ENCODE measurements at places on chromosomes 3 and 15.

- no peak for DNase-seq
Observed at GRCh38 chr3:112407214-112407887, 74.4 kb downstream of the CD200 start.

GRCh38 chr3:72579581-72580245 lies 268.5 kb downstream of the SHQ1 start:
- DNase-seq: no peak

GRCh38 chr3:110910346-110910955 lies 161.2 kb upstream of the NECTIN3 start:
- peak; percentile 10 for DNase-seq

DNA sequence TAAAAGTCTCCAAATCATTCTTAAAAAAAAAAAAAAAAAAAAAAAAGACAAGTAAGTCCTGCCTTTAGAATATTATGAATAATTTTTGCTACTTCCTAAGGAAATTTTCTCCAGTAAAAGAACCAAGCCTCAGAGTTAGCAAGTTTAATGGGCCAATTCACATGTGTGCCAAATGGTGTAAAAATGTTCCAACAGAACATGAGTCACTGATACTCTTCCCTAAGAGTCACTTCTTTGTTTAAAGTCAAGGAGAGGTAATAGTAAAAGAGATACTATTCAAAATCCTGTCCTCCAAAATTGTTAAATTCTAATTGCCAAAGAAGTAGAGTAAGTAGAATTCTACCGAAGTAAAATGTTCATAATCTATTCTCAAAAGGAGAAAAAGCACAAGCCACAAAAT lies 17.7 kb upstream of the CPA3 start:
- no peak for DNase-seq

DNA sequence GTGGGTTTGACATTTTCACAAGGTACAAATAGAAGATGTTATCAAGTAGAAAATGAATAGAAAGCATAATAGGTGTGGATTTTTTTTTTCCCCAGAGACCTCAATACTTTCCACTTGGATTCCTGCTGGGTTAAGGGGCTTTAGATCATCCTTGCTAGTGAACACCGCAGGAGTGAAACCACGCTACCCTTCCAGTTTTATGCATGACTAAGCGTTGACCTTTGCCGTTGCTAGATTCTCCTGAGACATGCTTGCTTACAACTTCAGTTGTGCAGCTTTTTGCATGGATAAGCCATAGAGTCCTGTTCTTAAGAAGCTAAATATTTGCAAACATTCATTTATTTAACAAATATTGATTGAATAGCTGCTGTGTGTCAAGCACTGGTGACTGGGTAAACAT lies 299.7 kb upstream of the LMCD1 start:
- DNase-seq: peak; percentile 18

DNA sequence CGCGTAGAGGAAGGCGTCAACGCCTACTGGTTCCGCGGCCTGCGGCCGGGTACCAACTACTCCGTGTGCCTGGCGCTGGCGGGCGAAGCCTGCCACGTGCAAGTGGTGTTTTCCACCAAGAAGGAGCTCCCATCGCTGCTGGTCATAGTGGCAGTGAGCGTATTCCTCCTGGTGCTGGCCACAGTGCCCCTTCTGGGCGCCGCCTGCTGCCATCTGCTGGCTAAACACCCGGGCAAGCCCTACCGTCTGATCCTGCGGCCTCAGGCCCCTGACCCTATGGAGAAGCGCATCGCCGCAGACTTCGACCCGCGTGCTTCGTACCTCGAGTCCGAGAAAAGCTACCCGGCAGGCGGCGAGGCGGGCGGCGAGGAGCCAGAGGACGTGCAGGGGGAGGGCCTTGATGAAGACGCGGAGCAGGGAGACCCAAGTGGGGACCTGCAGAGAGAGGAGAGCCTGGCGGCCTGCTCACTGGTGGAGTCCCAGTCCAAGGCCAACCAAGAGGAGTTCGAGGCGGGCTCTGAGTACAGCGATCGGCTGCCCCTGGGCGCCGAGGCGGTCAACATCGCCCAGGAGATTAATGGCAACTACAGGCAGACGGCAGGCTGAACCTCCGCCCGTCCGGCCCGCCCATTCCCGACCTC lies 4.1 kb downstream of the ISLR2 start:
- peak; percentile 3 for DNase-seq

Data from NCI-H69 (cell line).